ENCODE measurements at places on chromosomes 5 and 9. TPM values are rescaled to one million over a fixed set of nuclear protein-coding genes. Genes with fewer than 3 reads are reported as not detected.
A peak's percentile ranks its signal among the peaks of the same experiment; 100 is the strongest.

The CENPH gene
- total RNA-seq: 97.0 TPM

- H3K4me1 ChIP-seq: no peaks in the 10 kb centered on the region
- no peak overlapping the region for H3K4me3 ChIP-seq
- DNase-seq: no peak
- no peaks in the 10 kb centered on the region for H3K27me3 ChIP-seq
- no peak overlapping the region for H3K27ac ChIP-seq
These were observed 91.1 kb upstream of the RNF180 start for GRCh38 chr5:64074533-64074932.

DNA sequence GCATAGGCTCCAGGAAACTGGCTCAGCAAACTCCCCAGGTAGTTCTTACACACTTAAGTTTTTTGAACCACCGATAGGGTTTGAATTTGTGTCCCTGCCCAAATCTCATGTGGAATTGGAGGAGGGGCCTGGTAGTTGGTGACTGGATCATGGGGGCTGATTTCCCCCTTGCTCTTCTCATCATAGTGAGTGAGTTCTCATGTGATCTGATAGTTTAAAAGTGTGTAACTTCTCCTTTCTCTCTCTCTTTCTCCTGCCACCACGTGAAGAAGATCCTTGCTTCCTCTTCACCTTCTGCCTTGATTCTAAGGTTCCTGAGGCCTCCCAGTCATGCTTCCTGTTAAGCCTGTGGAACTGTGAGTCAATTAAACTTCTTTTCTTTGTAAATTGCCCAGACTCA, 22.4 kb upstream of the HACD4 start:
- no peaks in the 10 kb centered on the region for H3K4me1 ChIP-seq
- no peak for DNase-seq
- no peak overlapping the region for H3K4me3 ChIP-seq
- H3K27ac ChIP-seq: no peak overlapping the region

DNA sequence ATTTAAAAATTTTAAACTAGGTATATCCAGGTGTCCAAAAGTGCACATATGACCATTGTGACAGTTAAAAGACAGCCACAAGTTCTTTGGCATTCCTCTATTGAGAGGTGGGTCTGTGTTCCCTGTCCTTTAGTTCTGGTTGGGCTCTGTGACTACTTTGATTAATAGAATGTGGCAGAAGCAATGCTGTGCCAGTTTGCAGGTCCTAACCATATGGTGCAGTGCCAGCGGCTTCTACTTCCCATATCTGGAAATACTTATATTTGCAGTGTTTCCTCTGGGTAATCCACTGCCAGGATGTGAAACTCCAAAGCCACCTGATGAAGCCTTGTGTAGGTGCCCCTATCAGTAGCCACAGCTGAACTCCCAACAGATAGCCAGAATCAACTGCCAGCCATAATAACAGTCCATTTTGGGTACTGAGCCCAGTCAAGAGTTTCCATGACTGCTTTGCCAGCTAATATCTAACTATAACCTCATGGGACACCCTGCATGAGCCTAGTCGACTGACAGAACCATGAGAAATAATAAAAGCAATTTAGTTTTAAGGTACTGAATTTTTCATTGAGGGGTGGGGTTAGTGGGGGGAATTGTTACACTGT, 361.0 kb upstream of the SEMA6A start:
- DNase-seq: no peak
- H3K27ac ChIP-seq: no peak overlapping the region
- H3K27me3 ChIP-seq: no peaks in the 10 kb centered on the region
- no peaks in the 10 kb centered on the region for H3K4me1 ChIP-seq
- H3K4me3 ChIP-seq: no peak overlapping the region

- no peak overlapping the region for H3K27ac ChIP-seq
- DNase-seq: peak; percentile 33
- no peak overlapping the region for H3K4me3 ChIP-seq
- H3K4me1 ChIP-seq: peaks cover 20% of the 10 kb centered on the region
- no peaks in the 10 kb centered on the region for H3K27me3 ChIP-seq
- H3K36me3 ChIP-seq: peaks cover 37% of the 10 kb centered on the region
These were observed 26.5 kb downstream of the OXCT1 start for GRCh38 chr5:41843456-41844370.

The AHRR gene
- total RNA-seq: 26.3 TPM

The IRX2 gene
- not detected for total RNA-seq

The GPR150 gene
- 0.76 TPM for total RNA-seq

The TBC1D9B gene
- 94.6 TPM for total RNA-seq

Measured in activated CD8-positive, alpha-beta T cell treated with anti-CD3 and anti-CD28 coated beads for 36 hours (primary cell).